A549 treated with Hydrocortisone at 1 μM for 4 hours (cell line): ENCODE measurements at places on chromosomes 7 and 10. TPM values are rescaled to one million over a fixed set of nuclear protein-coding genes. Genes with fewer than 3 reads are reported as not detected.

CDK14 gene
- 0.07 to 0.42 TPM (median 0.21 TPM) in 5 replicates for total RNA-seq

IPMK gene
- total RNA-seq = 2.0 to 4.5 TPM (median 3.0 TPM) in 5 replicates

PIK3AP1 gene
- total RNA-seq = 0.54 to 0.86 TPM (median 0.67 TPM) in 5 replicates

CCDC7 gene
- 0.61 to 0.98 TPM (median 0.76 TPM) in 5 replicates for total RNA-seq

PRLHR gene
- total RNA-seq = not detected in 5 replicates

AKR1E2 gene
- total RNA-seq = 6.3 to 7.3 TPM (median 7.0 TPM) in 5 replicates

ZNF853 gene
- 1.7 to 2.7 TPM (median 2.4 TPM) in 5 replicates for total RNA-seq

FAM25A gene
- total RNA-seq = 0.50 to 0.52 TPM in 2 of 5 replicates, not detected in the others

LIPK gene
- not detected in 5 replicates for total RNA-seq

SPDYE2B gene
- not detected in 5 replicates for total RNA-seq

ATP6V0A4 gene
- 0.18 to 0.35 TPM (median 0.30 TPM) in 5 replicates for total RNA-seq

SCIN gene
- 0.28 to 0.44 TPM (median 0.36 TPM) in 5 replicates for total RNA-seq

CYP3A4 gene
- 0.07 to 0.15 TPM in 2 of 5 replicates, not detected in the others for total RNA-seq

CLEC2L gene
- 0.09 to 0.16 TPM (median 0.16 TPM) in 3 of 5 replicates, not detected in the others for total RNA-seq

THNSL1 gene
- total RNA-seq = 3.6 to 4.8 TPM (median 4.3 TPM) in 5 replicates

ZNF862 gene
- 2.3 to 3.4 TPM (median 2.7 TPM) in 5 replicates for total RNA-seq

FLNC gene
- total RNA-seq = 3.1 to 5.3 TPM (median 4.0 TPM) in 5 replicates

C10orf62 gene
- 0.10 to 0.16 TPM in 2 of 5 replicates, not detected in the others for total RNA-seq

FKBP6 gene
- total RNA-seq = not detected in 5 replicates
